IMR-90 (cell line): ENCODE measurements at places on chromosomes 1 and 21. TPM values are rescaled to one million over a fixed set of nuclear protein-coding genes. Genes with fewer than 3 reads are reported as not detected.

Gene TMIGD3
- total RNA-seq, result under 0.01 TPM in 1 of 2 replicates, not detected in the other

Gene NOS1AP
- under 0.01 and 0.18 TPM in 2 replicates for total RNA-seq

GRCh38 chr1:234907208-234907939 is 221.3 kb downstream of the TOMM20 start:
- DNase-seq, result no peak

GRCh38 chr1:98556521-98557158 is 104.9 kb upstream of the SNX7 start:
- peak; percentile 22 for DNase-seq

Gene ETS2
- total RNA-seq, result 20.6 and 21.7 TPM in 2 replicates

DNA sequence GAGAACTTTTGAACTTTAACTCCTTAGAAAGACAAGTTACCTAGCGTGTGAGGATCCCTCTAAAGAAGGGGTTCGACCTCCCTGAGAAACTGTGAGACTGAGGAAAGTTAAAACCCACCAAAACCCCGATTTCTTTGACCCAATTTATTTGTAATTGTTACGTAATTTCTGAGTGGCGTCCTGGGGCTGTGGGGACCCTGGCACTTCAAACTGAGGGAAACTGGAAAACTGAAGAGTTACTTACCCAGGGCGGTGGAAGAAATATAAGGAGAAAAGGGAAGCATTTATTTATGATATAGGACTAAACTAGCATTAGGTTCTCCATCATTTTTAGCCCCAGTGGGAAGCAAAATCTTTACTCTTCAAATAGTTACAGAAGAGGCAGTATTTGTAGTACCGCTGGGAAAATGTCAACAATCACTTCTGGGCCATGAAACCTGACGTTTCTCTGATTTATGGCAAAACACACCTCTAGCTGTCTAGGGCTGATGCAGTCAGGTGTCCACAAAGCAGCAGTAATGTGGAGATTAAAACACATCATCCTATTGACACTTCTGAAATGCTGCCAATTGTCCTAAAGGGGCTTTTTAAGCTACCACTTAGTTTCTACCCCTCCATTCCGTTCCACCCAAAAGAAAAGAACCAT is 430 bp downstream of the S100B start:
- DNase-seq, result no peak

DNA sequence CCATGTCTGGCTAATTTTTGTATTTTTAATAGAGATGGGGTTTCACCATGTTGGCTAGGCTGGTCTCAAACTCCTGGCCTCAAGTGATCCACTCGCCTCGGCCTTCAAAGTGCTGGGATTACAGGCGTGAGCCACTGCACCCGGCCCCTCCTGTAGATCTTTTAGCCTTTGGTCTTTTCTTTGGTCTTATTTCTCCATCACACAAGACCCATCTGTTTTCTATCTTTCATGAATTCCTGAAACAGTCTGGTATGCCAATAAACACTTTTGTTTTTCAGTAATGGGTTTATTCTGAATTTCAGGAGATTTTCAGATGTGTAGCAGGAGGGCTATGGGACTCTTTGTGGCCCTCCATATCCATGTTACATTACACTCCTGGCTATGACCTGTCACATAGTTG is 23.2 kb downstream of the ERRFI1 start:
- DNase-seq, result no peak

Gene BCAR3
- total RNA-seq, result 46.4 TPM in 2 replicates

DNA sequence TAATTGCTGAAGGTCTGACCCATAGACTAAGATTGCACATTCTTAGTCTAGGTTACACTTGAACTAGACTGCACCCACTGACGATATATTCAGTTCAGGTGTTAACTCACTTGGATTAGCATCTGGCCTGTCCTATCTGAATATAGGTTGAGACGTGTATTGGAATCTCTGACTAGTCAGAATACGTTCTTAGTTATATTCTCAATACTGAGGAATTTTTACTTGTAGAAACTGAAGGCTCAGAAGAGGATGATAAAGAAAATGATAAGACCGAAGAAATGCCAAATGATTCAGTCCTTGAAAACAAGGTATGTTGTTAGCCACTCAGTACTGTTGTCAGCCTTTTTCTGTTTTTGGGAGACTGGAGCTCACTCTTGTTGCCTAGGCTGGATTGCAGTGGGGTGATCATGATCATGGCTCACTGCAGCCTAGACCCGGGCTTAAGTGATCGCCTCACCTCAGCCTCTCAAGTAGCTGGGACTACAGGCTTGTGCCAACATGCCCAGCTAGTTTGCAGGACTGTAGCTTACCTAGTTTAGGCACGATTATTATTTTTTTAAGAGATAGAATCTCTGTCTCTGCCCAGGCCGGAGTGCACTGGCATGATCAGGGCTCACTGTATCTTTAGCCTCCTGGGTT is 10.8 kb downstream of the CCDC17 start:
- DNase-seq, result no peak

Gene UTS2
- not detected in 2 replicates for total RNA-seq

DNA sequence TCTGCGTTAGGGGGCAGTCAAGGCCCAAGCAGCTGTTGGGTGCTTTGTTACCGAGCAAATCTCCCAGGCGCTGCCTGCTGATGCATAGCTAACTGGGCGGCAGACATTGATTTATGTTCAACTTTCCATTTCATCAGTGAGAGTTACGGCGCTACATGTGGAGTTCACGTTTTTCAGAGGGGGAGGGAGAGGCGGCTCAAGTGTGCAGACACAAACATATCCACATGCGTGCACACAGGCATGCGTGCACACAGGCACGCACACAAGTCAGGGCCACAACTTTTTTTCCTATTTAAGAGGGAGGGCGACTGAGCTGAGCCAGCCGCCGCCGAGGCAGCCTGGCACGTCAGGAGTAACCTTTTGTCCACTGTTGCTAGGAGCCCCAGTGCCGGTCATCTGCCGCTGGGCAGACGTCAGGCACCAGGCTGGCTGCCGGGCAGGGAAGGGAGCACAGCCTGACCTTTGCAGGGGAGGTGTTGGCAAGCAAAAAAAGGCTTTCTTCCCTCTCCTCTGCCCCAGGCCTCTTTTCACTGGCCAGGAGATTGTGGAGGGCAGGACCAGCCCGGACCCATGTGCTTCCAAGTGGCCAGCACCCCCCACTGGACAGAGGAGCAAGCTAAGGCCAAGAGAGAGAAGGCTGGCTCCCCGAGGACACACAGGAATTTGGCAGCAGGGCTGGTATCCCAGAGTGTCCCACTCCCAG is 73.3 kb downstream of the MRPL37 start:
- peak; percentile 93 for DNase-seq

- DNase-seq, result peak; percentile 60
Measured at GRCh38 chr1:150234566-150235293, 1.2 kb downstream of the ANP32E start.

GRCh38 chr1:228295981-228296380 is 88.1 kb downstream of the OBSCN start:
- DNase-seq, result peak; percentile 8

DNA sequence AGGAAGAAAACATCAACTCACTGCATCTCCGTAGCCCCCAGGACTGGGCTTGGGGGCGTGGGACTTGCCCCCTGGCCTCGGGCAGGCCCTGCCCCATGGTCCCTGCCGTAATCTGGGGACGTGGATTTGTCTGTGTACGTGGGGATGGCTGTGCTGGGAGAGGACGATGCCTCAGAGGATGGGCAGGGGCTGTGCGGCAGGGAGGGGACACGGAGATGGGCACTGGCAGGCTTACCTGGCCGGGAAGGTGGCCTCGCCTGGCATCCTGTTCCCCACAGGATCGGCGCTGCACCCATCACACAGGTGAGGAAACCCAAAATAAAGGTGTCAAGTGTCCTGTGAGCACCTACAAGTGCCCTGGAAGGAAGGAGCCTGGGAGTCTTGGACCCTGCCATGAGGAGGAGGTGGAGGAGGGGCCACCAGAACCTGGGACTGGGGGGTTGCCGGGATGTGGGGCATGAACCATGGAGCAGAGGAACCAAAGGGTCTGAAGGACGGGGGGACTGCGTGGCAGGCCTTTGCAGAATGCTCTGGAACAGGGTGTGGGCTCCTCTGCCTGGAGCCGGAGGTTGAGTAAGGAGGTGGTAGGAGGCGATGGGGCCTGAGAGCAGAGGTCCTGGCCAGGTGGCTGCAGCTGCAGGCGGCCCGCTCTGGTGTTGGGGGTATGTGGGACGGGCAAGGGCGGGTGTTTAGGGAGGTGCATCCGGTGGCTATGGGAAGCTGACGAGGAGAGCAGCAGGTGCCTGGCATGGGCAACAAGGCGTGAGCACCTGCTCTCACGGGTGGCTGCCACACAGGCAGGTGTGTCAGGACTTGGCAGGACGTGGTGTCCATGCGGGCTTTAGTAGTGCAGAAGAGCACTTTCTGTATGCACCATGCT is 27.8 kb upstream of the LRRC3 start:
- DNase-seq, result no peak

GRCh38 chr1:32861904-32862695 is 8.6 kb downstream of the FNDC5 start:
- peak; percentile 19 for DNase-seq

- no peak for DNase-seq
Measured at GRCh38 chr21:28683982-28684752, 308.5 kb downstream of the LTN1 start.

GRCh38 chr1:99867682-99868081 is 17.5 kb downstream of the AGL start:
- DNase-seq, result no peak

DNA sequence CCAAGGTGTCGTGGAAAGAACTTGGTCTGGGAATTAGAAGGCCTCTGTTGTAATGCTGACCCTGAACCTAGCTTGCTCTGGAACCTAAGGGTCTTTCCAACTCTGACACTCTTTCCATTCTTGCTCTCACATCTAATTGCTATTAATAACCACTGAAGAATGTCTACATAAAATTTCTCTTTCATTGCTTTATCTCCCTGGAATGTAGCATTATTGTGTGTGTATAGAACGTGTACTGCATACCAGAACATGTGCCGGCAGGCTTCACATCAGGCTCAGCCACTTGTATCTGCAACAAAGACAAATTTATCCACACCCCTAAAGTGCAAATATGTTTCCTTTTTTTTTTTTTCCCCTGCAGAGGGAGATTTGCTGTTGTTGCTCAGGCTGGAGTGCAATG is 13.9 kb upstream of the LAX1 start:
- DNase-seq, result peak; percentile 82
